ENCODE measurements at places on chromosomes 2 and 18.

DNA sequence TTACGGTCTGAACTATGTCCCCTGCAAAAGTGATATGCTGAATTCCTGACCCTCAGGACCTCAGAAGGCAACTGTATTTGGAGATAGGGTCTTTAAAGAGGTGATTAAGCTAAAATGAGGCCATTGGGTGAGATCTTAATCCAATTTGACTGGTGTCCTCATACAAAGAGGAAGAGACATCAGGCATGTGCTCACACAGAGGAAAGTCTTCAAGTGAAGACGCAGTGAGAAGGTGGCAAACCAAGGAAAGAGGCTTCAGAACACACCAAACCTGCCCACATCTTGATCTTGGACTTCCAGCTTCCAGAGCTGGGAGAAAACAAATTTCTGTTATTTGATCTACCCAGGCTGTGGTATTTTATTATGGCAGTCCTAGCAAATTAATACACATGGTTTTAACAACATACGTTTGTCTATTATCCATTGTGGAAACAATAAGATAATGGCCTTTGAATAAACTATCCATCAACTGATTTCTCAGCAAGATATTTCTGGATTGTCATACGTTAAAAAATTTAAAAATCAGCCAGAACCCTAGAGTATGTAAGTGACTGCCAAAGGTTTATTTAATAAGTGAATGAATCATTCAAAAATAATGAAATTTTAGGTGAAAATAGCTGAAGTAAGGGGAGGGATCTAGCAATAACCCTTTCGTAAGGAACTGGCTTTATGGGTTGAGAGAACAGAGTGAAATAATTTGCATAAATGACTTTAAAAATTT lies 6.5 kb downstream of the WIPF1 start:
- DNase-seq, result no peak

DNA sequence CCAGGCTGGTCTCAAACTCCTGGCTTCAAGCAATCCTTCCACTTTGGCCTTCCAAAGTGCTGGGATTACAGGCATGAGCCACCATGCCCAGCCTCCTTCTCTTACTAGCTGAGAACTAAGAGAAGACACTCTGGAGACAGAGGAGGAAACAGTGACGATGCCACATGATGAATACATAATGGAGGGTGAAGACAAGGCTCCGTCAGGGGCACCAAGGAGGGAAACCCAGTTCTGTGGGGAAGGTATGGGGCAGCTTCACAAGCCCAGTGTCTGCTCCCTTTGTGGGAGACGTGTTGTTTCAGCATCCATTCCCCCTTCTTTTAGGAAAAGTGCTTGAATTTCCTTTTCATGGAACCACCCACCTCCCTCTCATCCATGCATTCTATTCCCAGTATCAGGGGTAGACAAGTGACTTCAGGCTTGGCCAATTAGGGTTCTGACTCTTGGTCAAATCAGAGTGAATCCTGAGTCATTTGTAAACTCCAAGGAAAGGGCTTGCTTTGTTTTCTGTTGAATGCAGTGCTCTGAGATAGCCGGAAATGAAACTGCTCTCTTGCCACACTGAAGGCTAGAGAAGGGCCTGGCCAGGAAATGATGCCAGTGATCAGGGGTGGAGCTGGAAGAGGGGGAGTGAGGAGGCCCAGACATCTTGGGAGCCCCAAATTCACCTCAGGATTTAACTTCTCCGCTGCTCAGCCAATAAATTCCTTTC lies 23.7 kb downstream of the TMEM127 start:
- no peak for DNase-seq

- DNase-seq, result no peak
Observed at GRCh38 chr2:105573910-105574655, 170.6 kb upstream of the NCK2 start.

- DNase-seq, result no peak
Observed at GRCh38 chr18:4639628-4640310, 184.7 kb upstream of the DLGAP1 start.

- no peak for DNase-seq
Observed at GRCh38 chr2:39584283-39584965, 81.3 kb upstream of the TMEM178A start.

GRCh38 chr2:57698935-57699449 lies 347.6 kb upstream of the VRK2 start:
- no peak for DNase-seq

DNA sequence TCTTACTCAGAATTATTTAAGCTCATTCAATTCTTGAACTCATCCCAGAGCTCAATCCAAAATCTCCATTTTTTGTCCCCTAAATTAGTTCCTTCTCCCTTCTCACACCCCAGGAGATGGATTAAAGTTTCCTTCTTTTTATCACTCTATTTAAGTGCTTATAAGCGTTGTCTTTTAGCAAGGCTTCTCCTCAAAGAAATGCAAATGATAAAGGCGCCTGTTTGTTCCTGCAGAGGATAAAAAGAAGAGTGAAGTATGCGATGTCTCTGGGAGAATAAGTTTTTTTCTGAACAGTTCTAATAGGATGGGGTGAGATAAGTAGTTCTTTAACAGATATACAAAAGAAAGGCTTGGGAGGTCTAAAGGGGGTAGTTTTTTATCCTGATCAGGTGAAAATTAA lies 303.3 kb downstream of the CNTNAP5 start:
- DNase-seq, result no peak

- DNase-seq, result no peak
Observed at GRCh38 chr18:72727776-72728175, 140.0 kb downstream of the NETO1 start.
